ENCODE measurements at places on chromosomes 1 and 21.

DNA sequence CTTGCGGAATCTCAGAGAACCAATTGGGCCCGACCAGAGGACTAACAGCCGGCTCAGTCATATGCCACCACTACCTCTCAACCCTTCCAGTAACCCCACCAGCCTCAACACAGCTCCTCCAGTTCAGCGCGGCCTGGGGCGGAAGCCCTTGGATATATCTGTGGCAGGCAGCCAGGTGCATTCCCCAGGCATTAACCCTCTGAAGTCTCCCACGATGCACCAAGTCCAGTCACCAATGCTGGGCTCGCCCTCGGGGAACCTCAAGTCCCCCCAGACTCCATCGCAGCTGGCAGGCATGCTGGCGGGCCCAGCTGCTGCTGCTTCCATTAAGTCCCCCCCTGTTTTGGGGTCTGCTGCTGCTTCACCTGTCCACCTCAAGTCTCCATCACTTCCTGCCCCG, 49.8 kb downstream of the ACP6 start:
- H3K27me3 ChIP-seq: no peaks in the 10 kb centered on the region
- H3K4me3 ChIP-seq: no peak overlapping the region
- H3K36me3 ChIP-seq: peaks cover 37% of the 10 kb centered on the region
- no peaks in the 10 kb centered on the region for H3K4me1 ChIP-seq
- H3K27ac ChIP-seq: no peak overlapping the region

GRCh38 chr1:182568647-182569284, 20.3 kb downstream of the RNASEL start:
- no peak overlapping the region for H3K27ac ChIP-seq
- no peaks in the 10 kb centered on the region for H3K4me1 ChIP-seq
- H3K36me3 ChIP-seq: no peaks in the 10 kb centered on the region

GRCh38 chr21:40947713-40948112, 100.8 kb upstream of the DSCAM start:
- H3K4me1 ChIP-seq: peaks cover 9% of the 10 kb centered on the region
- DNase-seq: no peak
- H3K36me3 ChIP-seq: no peaks in the 10 kb centered on the region
- no peaks in the 10 kb centered on the region for H3K27me3 ChIP-seq
- H3K4me3 ChIP-seq: no peak overlapping the region

DNA sequence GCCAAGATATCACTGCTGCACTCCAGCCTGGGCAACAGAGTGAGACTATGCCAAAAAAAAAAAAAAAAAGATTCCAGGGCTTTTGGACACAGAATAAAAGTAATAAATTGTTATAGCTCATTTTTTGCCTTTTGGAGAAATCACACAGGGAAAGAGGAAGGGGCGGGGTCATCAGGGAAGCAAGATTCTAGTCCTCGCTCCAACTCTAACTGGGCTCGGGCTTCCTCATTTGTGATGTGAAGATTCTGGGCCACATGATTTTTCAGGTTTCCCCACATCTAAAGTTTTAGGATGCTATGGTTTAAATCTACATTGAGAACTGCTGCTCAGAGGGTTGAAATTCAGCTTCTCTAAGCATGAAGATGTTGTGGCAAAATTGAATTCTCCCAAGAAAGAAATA, 179.3 kb upstream of the PLXNA2 start:
- H3K27ac ChIP-seq: no peak overlapping the region
- no peak for DNase-seq
- H3K27me3 ChIP-seq: no peaks in the 10 kb centered on the region
- no peaks in the 10 kb centered on the region for H3K36me3 ChIP-seq
- no peaks in the 10 kb centered on the region for H3K4me1 ChIP-seq
- no peak overlapping the region for H3K4me3 ChIP-seq

- H3K4me1 ChIP-seq: no peaks in the 10 kb centered on the region
- no peaks in the 10 kb centered on the region for H3K27me3 ChIP-seq
- no peak overlapping the region for H3K4me3 ChIP-seq
These were observed 84.1 kb downstream of the PGBD5 start for GRCh38 chr1:230342019-230342418.

DNA sequence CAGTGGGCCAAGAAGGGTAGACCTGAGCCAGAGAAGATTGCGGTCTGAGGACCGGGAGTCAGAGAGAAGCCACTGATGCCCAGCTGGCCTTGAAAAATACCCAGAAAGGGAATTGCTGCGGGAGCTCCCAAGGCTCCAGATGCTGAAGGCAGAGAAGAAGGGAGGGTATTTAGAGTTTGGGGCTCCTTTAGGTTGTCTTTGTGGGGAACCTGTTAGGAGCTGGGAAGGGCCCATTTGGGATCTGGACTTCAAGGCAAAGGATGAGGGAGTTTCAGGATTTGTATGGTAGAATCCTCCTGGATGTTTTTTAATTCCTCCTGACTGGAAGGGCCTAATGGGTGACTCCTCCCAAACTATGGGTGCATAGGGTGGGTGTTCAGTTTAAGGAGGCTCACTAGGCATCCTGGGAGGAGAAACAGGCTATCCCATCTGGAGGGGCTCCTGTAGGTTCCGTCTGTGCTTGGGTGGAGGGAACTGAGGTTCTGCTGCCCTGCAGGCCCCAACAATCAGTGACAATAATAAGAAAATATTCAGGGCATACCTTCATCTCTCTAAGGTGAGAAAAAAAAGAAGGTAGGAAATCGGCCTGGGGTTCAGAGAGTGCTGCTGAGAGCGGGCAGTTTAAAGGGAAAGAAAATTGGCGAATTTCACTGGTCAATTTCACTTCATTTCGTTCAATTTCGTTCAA, 5.1 kb downstream of the FOXD2 start:
- H3K27me3 ChIP-seq: peaks cover 95% of the 10 kb centered on the region
- no peak for DNase-seq
- no peaks in the 10 kb centered on the region for H3K36me3 ChIP-seq
- no peak overlapping the region for H3K27ac ChIP-seq
- no peak overlapping the region for H3K4me3 ChIP-seq

- no peaks in the 10 kb centered on the region for H3K27me3 ChIP-seq
- peaks cover 4% of the 10 kb centered on the region for H3K36me3 ChIP-seq
- peak overlapping the region; percentile 81 for H3K27ac ChIP-seq
- H3K4me1 ChIP-seq: peaks cover 46% of the 10 kb centered on the region
These were observed 5.3 kb downstream of the ATP2B4 start for GRCh38 chr1:203631946-203632345.

DNA sequence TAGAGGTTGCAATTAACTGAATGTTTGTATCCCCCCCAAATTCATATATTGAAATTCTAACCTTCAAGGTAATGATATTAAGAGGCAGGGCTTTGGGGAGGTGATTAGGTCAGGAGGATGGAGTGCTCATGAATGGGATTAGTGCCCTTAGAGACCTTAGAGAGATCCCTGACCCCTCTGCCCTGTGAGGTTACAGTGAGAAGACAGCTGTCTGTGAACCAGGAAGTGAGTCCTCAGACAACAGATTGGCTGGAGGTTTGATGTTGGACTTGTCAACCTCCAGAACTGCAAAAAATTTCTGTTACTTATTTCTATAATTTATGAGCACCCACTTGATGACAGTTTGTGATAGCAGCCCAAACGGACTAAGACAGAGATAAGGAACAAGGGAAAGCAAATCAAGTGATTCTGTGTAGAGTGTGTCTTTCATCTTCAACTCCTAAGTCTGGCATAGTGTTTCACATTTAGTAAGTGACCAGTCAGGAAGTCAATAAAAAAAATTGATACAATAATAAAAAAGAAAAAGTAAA, 30.0 kb upstream of the RWDD3 start:
- H3K27ac ChIP-seq: no peak overlapping the region
- no peak overlapping the region for H3K4me3 ChIP-seq
- no peaks in the 10 kb centered on the region for H3K36me3 ChIP-seq
- no peak for DNase-seq

- H3K36me3 ChIP-seq: peaks cover 86% of the 10 kb centered on the region
- DNase-seq: no peak
- peaks cover 6% of the 10 kb centered on the region for H3K4me1 ChIP-seq
- peak overlapping the region; percentile 14 for H3K27ac ChIP-seq
These were observed 55.4 kb downstream of the LAMC2 start for GRCh38 chr1:183241471-183241870.

DNA sequence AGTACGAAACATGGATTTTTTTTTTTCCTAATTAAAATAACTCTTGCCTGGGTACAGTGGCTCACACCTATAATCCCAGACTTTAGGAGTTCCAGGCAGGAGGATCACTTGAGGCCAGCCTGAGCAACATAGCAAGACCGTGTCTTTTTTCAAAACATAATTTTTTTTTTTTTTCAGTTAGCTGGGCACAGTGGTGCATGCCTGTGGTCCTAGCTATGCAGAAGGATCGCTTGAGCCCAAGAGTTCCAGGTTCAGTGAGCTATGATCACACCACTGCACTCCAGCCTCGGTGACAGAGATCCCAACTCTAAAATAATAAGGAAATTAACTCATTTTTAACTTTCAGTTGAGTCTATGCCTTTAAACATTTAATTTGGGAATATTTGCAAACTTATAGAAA, 170.1 kb downstream of the NEK7 start:
- no peak overlapping the region for H3K27ac ChIP-seq
- no peaks in the 10 kb centered on the region for H3K4me1 ChIP-seq
- peaks cover 6% of the 10 kb centered on the region for H3K36me3 ChIP-seq
- H3K4me3 ChIP-seq: no peak overlapping the region

- no peak overlapping the region for H3K27ac ChIP-seq
- no peak for DNase-seq
- H3K27me3 ChIP-seq: no peaks in the 10 kb centered on the region
- no peak overlapping the region for H3K4me3 ChIP-seq
- H3K36me3 ChIP-seq: peaks cover 76% of the 10 kb centered on the region
- H3K4me1 ChIP-seq: no peaks in the 10 kb centered on the region
These were observed 17.0 kb downstream of the CERS2 start for GRCh38 chr1:150957666-150958065.

DNA sequence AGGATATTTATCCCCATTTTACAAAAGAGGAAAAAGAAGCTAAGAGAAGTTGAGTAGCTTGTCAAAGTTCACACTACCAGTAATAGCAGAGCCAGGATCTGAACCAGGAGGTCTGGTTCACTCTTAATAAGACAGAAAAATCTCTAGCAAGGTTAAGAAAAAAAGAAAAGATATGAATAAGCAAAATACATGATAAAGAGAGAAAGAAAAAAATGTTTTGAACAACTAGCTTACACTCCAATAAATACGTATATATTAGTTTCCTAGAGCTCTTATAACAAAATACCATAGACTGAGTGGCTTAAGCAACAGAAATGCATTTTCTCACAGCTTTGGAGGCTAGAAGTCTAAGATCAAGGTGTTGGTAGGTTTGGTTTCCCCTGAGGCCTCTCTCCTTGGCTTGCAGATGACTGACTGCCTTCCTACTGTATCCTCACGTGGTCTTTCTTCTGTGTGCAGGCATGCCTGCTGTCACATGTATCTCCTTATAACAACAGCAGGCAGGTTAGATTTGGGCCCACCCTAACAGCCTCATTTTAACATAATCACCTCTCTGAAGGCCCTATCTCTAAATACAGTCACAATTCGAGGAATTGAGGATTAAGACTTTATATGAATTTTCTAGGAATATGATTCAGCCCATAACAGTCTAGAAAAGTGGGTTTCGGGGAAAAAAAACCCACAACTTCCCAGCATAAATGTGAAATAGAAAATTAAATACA, 60.4 kb downstream of the LEPR start:
- DNase-seq: no peak
- no peak overlapping the region for H3K27ac ChIP-seq
- no peak overlapping the region for H3K4me3 ChIP-seq
- H3K36me3 ChIP-seq: no peaks in the 10 kb centered on the region
- no peaks in the 10 kb centered on the region for H3K27me3 ChIP-seq

DNA sequence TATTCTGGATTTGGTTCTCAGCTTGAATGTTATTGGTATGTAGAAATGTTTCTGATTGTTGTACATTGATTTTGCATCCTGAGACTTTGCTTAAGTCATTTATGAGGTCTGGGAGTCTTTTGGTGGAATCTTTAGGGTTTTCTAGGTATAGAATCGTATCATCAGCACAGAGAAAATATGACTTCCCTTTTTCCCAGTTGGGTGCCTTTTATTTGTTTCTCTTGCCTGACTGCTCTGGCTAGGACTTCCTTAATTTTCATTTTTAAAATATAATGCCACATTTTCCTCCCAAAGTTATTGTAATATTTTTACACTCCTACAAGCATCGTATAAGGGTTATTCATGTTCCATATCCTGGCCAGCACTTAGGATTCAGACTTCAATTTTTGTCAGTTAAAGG, 111.1 kb downstream of the FNBP1L start:
- peaks cover 11% of the 10 kb centered on the region for H3K4me1 ChIP-seq
- no peaks in the 10 kb centered on the region for H3K27me3 ChIP-seq
- H3K27ac ChIP-seq: no peak overlapping the region
- DNase-seq: no peak
- H3K4me3 ChIP-seq: no peak overlapping the region

- peak overlapping the region; percentile 96 for H3K27ac ChIP-seq
- no peak for DNase-seq
- no peaks in the 10 kb centered on the region for H3K27me3 ChIP-seq
- peaks cover 46% of the 10 kb centered on the region for H3K4me1 ChIP-seq
- no peaks in the 10 kb centered on the region for H3K36me3 ChIP-seq
- no peak overlapping the region for H3K4me3 ChIP-seq
These were observed 40.0 kb upstream of the CITED4 start for GRCh38 chr1:40901886-40902852.

- no peak overlapping the region for H3K27ac ChIP-seq
- DNase-seq: no peak
- H3K4me1 ChIP-seq: peaks cover 4% of the 10 kb centered on the region
These were observed 159.6 kb downstream of the PTPRU start for GRCh38 chr1:29395736-29396437.

GRCh38 chr1:42686418-42686817, 4.2 kb downstream of the YBX1 start:
- no peaks in the 10 kb centered on the region for H3K27me3 ChIP-seq
- no peak overlapping the region for H3K4me3 ChIP-seq
- DNase-seq: no peak

DNA sequence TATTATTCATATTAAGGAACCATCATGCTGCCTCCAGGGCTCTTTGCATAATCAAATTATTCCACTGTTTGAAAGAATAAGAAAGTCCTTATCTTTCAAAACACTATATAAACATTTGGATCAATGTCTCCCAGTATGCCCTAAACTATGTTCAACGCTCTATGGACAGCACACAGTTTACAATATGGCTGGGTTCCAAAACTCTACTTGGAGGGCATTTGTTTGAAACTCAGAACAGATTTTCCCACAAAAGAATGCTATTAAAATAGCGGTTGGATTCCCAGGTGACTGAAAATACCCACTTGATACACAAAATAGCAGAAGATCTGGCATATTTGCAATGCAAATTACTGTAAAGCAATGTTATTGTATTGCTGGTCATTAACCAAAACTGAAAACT, 3.2 kb downstream of the HAO2 start:
- H3K4me3 ChIP-seq: no peak overlapping the region
- no peaks in the 10 kb centered on the region for H3K36me3 ChIP-seq
- no peaks in the 10 kb centered on the region for H3K4me1 ChIP-seq
- H3K27ac ChIP-seq: no peak overlapping the region
- H3K27me3 ChIP-seq: no peaks in the 10 kb centered on the region
- no peak for DNase-seq

Measured in RWPE2 (cell line).